ENCODE measurements at places on chromosomes 1 and 21.

DNA sequence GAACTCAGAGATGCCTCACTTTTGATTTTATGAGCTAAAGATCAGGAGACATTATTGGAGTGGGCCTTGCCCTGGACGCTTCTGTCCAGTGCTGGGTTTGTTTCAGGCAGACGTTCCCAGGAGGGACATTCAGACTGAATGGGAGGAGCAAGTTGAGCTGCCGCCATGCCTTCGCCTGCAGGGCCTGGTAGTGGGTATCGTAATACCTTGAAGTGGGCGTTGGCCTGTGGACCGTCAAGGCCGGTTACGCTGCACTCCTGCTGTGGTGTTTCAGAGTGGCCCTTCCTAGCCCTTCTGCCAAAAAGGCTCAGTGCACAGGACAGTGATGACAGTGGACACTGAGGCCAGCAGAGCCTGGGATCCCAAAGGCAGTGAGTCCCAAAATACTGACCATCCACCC, 1.6 kb downstream of the FAM3B start:
- no peak for DNase-seq

- DNase-seq, result no peak
Observed at GRCh38 chr1:148160343-148161052, 8.4 kb upstream of the NBPF11 start.

DNA sequence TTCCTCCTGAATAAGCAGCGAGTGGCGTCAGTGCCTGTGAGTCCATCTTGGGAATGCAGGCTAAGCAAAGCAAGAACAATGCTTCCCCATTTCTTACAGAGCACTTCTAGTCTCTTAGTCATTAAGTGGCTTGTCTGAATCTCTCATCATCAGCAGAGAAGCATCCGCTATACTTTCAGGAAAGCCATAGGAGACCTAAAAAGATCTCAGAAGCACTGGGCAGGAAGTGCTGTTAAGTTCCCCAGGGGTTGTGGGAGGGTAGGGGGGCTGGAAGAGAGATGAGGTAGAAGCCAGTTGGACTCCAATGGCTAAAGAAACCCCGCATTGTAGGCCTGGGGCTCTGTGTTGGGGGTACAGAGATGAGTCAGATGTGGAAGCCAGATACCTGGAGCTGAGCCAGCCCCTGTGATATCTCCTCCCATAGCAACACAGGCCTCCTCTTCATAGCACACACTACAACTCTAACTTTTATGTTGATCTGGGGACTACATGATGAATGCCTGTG, 44.9 kb downstream of the SYT6 start:
- DNase-seq, result no peak

DNA sequence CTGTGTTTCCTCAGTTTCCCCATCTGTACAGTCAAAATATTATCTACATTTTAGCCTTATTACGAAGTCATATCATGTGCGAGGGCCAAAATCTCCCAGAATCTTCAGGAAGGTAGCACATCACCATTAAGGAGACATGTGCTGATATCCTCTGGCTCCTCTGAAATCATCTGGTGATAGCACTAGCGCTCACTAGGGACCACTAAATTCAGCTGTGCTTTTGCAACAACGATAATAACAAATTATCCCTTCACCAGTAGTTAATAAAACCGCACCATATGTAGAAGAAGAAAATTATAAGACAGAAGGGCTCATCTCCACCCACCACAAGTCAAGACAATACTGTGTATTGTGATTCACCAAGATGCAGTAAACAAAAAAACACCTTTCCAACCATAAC, 53.3 kb downstream of the TIAM1 start:
- DNase-seq, result no peak

GRCh38 chr1:160149716-160150115, 1.7 kb upstream of the ATP1A4 start:
- DNase-seq, result no peak

- DNase-seq, result no peak
Observed at GRCh38 chr1:150477320-150477719, 9.9 kb upstream of the TARS2 start.

DNA sequence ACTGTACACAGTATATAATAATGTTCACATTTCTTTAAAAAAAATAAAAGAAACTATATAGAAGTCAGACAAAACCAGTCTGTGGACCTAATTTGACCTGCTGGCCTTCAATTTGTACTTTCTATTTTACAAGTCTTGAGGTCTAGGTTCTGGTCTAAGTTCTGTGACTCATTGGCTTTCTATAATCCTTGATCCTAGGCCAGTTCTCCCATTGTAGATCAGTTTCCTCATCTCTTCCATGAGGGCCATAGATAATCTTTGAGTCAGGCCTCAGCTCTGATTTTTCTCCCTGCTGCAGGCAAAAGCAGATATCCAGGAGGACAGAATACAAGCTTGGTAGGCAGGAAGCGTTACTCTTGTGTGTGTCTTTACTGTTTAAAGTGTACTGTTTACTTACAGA, 603.7 kb upstream of the CAMK1G start:
- no peak for DNase-seq

DNA sequence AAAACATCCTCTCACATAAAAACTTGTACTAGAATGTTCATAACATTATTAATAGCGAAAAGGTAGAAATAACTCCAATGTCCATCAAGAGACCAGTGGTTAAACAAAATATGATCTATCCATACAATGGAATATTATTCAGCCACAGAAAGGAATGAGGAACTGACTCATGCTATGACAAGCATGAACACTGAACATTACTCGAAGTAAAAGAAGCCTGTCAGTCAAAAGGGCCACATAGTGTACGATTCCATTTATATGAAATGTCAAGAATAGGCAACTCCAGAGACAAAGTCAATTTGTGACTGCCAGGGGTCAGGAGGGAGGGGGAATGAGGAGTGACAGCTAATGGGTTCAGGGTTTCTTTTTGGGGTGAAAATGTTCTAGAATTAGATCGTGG, 2.3 kb downstream of the VPS26C start:
- no peak for DNase-seq

DNA sequence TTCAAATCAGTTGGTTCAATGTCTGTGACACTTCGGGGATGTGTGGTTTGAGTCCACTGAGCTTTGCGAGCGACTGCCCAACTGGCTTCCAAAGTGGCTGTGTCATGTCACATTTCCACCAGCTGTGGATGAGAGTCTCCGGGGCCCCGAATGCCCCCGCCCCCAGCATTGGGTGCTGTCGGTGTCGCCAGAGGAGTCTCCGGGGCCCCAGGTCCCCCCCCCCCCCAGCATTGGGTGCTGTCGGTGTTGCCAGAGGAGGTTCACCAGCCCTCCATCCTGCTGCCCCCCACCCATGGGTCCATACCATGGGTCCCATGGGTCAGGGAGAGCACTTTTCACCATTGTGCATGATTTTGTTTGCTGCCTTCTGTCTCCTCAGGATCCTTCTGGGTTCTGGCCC, 9.0 kb upstream of the SMYD3 start:
- DNase-seq, result no peak

- DNase-seq, result no peak
Observed at GRCh38 chr1:19632211-19632610, 11.9 kb upstream of the NBL1 start.
